NCI-H2029 treated with DMSO at 0.1 percent for 48 hours (cell line): ENCODE measurements at places on chromosomes 7 and 10.
A peak's percentile ranks its signal among the peaks of the same experiment; 100 is the strongest.

DNA sequence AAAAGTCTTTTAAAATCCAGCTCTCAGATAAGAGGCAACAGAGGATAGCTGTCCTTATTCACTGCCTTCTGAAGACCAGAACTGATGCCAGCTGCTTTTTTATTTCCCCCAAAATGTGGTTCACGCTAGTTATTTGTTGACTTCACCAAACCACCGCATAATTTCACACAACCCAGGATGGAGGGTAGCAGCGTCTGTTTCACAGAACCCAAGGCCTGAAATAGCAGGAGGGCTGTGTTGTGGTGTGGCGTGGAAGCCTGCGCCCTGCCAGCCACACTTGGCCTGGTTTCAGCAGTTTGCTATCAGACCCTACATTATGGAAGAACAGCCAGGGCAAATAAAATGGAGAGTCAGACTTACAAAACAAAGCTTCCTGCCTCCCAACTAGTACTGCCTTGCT is 155.4 kb downstream of the DYNC1I1 start:
- DNase-seq = peak; percentile 73

GRCh38 chr10:34169131-34169530 is 646.0 kb downstream of the PARD3 start:
- DNase-seq = no peak

- DNase-seq = no peak
These were observed 122.7 kb upstream of the LRRTM3 start for GRCh38 chr10:66803174-66803573.

- DNase-seq = no peak
These were observed 61.3 kb upstream of the PTN start for GRCh38 chr7:137404660-137405317.

- no peak for DNase-seq
These were observed 44.2 kb upstream of the ADAM12 start for GRCh38 chr10:126432507-126432906.

GRCh38 chr7:74032191-74032490 is 4.2 kb downstream of the ELN start:
- DNase-seq = no peak

DNA sequence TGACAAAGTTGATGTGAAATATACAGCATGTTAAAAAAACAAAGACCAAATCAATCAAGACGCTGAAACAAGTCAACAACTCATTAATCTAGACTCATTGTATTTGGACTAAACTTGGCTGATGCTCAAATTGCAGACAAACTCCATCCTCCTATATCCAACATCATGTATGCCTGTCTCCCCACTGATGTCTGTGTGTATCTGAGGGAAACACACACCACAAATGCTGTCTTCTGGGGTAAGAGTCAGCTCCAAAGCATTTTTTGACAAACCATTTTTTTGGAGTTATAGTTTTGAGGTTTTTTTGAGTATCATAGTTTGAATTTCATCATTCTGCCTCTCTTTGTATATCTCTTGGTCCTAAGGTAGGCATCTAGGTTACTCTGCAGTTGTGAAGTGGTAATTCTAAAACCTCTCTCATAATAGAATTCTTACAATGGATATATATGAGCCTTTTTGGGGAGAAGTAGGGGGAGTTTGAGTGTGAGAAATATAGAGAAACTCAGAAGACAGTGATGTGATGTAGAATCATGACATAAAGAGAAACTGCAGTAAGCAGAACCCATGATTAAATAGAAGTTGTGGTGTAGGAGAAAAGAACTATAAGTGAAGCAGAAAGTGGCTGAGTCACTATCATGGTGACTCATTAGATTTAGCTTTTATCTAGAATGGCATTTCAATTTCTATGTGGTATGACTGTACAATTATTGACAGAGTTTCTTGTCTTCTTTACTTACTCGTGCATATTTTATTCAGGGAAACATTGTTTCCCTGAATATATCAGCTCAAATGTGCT is 1531.1 kb upstream of the LRRTM3 start:
- no peak for DNase-seq

DNA sequence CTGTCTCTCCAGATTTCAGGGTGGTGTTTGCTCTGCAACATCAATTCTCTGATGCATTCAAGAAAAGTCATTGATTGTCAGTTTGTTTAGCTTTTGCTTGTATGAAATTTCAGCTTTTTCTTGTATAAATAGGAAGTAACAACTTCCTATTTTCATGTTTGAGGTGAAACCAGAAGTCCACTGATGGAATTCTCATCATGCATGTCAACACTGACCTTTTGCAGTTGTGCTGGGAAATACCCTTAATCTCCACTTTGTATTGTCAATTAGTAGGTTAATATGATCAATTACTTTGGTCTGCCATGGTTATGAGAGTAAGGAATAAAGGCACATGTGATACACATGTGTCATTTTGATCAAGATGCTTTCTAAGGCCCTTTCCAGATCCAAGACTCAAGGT is 208.8 kb upstream of the HPS1 start:
- no peak for DNase-seq

DNA sequence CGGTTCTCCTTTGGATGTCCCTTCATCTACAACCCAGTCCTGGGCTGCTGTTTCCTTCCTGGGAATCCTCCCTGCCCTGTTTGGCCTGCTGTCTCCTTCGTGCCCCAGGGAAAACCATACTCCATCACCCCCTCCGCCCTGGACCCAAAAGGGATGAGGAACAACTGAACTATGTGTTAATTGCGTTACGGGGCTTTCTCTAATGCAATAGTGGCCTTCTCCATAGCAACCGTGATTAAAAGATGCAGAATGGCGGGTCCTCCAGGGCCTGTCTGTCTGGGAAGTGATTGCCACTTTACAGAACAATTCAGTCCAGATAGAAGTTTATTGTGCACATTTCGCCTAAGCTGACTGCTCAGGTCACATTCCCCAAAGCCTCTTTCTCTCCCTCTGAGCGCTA is 112.0 kb upstream of the FGFR2 start:
- no peak for DNase-seq

- DNase-seq = peak; percentile 16
These were observed 1.7 kb downstream of the KLF6 start for GRCh38 chr10:3783316-3783681.

DNA sequence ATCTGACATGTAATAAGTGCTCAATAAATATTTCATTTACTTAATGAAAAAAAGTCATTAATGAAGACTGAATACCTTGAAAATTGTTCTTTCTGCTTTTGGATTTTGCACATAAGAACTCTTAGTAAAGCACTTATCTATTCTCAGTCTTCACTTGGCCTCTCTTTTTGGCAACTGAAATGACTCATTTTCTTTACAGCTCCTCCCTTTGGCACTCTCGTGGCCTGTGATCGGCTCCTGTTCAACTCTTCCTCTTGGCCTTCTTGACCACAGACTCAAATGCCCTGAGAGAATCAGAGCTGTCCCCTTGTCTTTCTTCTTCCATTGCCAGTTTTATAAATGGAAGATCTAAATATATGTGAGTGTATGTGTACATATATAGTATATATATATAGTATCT is 54.2 kb downstream of the FOXP2 start:
- no peak for DNase-seq

DNA sequence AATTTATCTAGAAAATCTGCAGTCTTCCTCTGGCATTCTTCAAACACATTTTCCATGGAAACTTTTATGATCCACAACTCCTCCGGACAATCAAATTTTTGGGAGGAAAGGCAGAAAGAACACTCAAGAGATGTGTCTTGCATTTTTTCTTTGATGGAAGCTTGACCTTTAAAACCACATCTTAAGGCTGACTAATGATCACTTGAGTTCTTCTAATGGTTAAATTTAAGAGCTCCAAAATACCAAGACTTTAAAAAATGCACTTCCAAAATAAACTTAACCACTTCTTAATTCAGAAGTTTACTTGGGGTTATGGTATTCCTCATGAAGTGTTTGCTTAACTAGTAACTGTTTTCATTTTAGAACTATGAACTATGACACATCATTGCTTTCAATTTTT is 43.3 kb downstream of the ETV1 start:
- no peak for DNase-seq

DNA sequence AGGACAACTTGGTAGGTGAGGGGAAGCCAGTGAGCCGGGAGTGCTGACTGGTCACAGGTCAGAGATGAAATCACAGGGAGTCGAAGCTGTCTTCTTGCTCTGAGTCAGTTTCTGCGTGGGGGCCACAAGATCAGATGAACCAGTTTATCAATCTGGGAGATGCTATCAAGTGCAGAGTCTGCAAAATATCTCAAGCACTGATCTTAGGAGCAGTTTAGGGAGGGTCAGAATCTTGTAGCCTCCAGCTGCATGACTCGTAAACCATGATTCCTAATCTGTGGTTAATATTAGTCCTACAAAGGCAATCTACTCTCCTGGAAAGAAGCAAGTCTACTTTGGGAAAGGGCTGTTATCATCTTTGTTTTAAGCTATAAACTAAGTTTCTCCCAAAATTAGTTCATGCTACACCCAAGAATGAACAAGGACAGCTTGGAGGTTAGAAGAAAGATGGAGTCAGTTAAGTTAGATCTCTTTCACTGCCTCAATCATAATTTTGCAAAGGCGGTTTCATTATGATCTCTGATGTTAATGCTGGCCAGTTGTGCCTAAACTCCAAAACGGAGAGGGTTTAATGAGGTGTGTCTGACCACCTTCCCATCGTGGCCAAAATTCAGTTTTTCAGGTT is 8.4 kb upstream of the LMOD2 start:
- DNase-seq = no peak

GRCh38 chr10:335151-335800 is 200.0 kb downstream of the ZMYND11 start:
- no peak for DNase-seq

DNA sequence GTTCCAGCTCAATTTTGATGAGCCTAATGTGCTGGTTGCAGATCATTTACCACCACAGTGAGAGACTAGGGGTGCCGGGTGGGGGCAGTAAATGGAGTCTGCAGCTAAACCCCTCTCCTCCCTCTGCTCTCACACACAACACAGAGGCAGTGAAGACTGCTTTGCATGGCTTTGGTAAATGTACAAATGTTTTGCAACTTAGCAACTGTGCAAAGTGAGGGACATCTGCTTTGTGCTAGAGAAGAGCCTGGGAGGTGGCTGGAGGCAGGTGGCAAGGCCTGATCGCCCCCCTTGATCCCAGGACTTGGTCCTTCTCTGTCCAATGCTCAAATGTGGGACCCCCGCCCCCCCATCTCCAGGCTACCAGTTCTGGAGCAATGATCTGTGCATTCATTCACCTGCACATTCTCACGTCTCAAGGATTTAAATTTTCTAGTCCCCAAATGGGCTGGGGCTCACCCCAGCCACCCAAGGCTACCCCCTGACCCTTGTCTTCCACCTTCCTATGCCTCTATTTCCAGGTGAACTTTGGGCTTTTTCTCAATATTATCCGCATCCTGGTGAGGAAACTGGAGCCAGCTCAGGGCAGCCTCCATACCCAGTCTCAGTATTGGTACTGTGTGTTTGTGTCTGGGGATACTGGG is 11.6 kb downstream of the GHRHR start:
- no peak for DNase-seq

GRCh38 chr10:68955355-68955831 is 577 bp upstream of the DDX21 start:
- DNase-seq = peak; percentile 19

DNA sequence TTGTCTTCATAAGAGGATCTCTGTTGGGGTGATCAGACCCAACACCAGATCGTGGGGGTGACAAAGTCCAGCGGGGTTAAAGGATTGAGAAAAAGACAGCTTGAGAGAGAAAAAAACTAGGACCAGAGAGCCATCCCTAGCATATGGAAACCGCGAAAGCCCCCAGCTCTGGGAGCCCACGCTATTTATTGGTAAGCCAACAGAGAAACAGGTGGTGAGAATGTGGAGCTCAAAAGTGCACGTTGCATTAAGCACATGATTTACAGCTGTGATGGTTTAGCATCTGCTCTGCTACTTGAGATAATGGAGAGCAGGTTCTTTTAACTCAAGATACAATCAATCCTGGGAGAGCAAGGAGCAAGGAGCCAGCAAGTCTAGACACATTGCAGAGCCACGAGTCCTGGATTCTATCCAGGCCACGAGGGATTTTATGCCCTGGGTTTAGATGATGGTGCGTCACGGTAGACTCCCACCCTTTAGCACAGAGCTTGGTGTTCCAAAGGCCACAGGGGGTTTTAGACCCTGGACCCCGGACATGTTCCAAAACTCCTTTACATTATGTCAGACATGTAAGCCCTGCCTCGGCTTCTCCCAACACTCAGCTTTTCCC is 755.2 kb upstream of the SORCS1 start:
- no peak for DNase-seq

- DNase-seq = no peak
These were observed 186.8 kb downstream of the ITGB1 start for GRCh38 chr10:32771217-32771616.

DNA sequence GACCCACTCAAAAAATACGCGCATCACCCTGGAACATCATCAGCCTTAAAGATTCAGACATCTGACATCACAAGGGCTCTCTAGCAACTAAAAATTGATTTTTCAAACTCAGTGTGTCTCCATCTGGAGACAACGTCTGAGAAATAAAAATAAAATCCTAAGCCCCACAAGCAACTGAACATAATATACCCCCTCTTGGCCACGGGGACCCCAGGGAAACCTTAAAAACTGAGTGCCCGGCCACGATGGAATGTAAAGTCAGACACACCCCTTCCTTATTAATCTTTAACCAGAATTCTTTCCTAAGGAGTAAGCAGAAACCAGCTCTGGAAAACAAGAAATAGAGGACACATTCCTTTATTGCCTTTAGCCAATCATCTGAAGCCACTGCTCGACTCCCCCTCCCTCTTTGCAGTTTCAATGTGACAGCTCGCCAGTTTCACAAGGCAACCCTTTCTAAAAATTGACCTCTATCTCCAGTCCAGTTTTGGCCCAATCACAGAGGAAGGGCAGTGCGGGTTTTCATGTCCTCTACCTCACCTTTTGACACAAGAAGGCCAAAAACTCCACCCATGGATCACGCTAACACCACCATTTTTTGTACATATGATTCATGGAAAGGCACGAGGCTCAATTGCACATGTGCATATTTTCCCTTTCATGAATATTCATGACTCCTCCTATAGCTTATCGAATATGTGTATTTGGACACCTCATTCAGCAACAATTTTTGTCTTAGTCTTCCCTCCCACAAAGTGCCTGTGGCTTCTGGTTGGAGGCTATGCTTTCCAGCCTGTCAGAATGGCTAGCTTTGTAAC is 24.2 kb downstream of the IFIT3 start:
- DNase-seq = no peak

DNA sequence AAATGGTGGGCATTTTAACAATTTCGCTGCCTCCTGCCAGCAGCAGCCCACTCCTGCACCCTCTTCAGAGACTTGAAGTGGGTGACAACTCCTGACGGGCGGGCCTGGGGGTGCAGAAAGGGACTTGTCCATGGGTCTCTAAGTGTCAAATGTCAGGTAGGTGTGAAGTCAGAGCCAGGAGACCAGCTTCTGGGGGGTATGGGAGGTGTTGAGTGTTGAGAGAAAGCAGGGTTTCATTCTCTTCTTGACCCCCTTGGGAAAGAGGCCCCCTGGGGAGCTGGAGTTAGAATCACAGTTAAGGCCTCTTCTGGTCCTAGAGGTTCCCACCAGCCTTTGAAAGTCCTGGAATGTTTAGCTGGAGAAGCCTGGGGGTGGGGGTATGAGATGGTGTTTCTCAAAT is 11.6 kb upstream of the PALD1 start:
- no peak for DNase-seq

- no peak for DNase-seq
These were observed 124.0 kb downstream of the CNNM2 start for GRCh38 chr10:103042129-103042528.
